ENCODE measurements at places on chromosomes 12 and 14.

GRCh38 chr12:45872446-45872845, 117.9 kb downstream of the SCAF11 start:
- DNase-seq = no peak

DNA sequence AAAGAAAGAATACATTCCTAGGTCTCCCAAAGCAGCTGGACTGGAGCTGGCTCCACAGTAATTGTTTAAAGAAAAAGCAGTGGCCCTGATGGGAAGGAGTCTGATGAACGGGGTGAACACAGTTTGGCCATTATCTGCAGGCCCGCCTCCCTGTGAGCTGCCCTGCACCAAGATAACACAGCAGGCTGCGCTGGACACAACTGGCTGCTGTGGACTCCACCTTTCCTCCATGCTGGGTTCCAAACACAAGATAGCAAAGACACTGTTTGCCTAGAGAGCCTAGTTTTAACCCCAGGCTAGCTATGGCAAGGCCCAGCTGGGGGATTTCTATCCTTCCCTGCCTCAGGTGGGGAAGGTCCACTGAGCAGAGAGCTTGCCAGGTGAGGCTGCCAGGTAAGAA, 34.6 kb downstream of the ZFP36L1 start:
- DNase-seq = no peak

- DNase-seq = peak; percentile 54
Measured at GRCh38 chr14:53458368-53458814, 305.3 kb upstream of the DDHD1 start.

DNA sequence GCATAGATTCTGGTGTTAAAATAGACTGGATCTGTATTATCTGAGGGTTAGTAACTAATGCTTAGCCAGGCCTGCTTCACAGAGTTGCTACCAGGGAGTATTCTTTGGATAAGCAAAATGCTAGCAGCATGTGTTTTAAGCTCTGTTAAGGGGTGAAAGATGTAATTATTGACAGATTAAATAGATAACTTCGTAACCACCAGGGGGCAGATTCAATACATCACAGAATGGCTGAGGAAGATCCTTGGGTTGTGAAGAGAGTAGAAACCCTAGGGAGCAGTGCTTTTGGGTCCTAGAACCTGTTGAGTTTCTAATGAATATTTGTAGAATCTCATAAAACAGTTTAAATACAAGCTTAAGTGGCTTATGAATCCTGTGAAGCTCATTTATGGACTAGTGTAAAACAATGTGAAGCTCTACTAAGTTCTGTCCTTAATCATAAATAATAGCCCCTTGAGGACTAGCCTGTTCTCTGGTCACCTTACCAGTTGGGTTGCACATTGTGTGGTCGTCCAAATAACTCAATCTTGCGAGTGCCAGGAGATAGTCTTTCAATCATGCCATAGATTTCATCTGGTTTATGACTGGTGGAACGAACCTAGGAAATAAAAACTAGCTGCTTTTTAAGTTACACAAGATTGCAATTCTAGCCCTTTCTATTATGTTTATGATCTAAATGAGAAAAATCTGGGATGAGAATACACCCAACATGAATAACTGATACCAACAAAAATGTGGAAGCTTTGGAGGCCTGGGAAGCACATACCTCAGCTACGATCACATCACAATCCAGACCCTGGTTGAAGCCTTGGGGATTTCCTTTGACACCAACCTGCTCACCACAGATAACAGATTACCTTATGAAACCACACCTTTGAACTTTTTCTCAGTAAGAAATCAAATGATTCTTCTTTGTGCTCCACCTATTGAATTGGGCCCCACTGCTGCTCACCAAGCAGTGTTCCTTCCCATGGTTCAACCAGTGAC, 12.3 kb downstream of the METTL3 start:
- peak; percentile 47 for DNase-seq

DNA sequence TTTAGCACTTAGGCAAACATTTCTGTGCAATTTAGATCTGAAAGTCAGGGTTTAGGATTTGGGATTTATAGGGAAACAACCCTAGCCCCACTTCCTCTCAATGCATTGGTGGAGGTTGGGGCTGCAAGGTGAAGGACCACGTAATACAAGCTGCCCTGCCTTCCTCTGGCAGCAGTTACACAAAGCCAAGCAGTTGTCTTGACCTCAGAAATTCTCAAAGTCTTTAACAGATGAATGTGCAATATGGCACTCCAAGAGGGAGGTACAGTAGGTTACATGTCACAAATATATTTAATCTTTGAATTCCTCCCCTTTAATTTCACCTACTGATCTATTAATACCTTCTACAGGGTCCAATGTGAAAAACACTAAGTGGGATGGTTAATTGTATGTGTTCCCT, 23.9 kb downstream of the IFNG-AS1 start:
- DNase-seq = no peak

DNA sequence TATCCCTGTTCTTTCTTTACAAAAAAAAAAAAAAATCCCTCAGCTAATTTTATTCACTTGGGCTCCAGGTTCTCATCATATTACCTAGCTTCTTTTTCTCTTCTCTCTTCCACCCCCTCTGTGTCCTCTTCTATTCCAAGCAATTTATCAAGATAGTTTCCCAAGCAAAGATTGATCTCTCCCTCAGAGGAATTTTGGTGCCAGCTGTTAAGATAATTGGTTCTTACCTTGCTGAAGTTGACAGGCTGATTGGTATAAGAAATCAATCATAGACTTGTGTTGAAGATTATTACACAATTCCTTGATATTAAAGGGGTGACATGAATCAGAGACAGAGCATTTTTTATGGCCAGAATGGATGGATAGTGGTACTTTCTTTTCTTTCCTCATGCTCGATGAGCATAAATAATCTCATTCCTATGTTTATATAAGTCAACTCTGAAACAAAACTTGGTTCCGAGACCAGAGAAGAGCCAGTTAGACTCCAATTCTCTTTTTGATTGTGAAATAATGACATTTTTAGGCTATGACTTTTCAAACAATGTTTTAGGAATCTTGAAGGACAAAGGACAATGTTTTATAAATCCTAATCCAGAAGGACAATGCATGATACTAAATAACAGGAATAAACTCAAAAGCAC, 264.1 kb upstream of the PRKD1 start:
- DNase-seq = no peak

- DNase-seq = no peak
Measured at GRCh38 chr12:108363165-108363564, 24.1 kb upstream of the CMKLR1 start.

GRCh38 chr12:87982208-87982607, 47.0 kb downstream of the C12orf50 start:
- DNase-seq = no peak
